ENCODE measurements at places on chromosomes 6 and 20.

DNA sequence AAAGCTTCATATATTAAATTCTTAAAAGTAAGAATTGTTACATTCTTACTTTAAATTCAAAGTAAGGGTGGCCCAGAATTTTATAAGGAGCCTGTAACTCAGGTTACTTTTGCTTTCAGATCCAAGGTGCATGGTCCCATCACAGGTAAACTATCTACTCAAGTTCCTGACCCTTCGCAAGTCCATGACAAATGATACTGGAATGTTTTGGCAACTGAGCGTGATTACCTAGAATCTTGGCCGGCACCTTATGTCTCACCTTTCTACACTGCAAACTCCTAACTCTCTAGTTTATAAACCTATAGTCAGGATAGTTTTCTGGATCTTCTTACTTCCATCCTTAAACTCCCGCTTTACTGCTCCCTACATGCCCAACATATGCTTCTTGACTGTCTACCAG lies 67.9 kb upstream of the HMGN3 start:
- no peak for DNase-seq

DNA sequence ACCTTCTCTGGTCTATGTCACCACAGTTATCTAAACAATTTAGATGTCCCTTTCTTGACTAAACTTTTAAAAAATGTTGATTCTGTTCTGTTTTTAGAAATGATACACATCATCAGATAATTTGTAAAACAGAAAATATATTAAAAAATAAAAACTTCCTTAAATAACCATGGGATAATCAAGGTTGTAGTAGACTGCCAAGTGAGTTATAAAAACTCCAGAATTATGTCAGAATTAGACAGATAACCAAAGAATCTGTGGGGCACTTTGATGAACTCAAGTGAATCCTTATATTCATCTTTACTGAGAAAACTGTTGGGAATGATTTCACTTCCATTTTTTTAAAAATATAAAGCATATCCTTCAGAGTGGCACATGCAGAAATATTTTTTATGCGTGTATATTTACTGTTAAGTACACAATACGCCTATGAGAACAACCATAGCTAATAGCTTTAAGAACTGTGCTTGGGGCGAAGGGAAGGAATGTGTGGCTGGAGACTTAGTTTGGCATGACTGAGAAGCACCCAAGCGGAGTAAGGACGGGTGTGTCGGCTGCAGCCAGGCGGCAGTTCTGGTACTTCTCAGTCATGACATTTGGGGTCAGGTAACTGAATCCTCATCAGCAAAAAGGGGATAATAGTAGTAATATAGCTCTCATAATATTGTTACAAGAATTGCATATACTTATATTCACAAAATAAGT lies 604.7 kb upstream of the CITED2 start:
- no peak for DNase-seq

DNA sequence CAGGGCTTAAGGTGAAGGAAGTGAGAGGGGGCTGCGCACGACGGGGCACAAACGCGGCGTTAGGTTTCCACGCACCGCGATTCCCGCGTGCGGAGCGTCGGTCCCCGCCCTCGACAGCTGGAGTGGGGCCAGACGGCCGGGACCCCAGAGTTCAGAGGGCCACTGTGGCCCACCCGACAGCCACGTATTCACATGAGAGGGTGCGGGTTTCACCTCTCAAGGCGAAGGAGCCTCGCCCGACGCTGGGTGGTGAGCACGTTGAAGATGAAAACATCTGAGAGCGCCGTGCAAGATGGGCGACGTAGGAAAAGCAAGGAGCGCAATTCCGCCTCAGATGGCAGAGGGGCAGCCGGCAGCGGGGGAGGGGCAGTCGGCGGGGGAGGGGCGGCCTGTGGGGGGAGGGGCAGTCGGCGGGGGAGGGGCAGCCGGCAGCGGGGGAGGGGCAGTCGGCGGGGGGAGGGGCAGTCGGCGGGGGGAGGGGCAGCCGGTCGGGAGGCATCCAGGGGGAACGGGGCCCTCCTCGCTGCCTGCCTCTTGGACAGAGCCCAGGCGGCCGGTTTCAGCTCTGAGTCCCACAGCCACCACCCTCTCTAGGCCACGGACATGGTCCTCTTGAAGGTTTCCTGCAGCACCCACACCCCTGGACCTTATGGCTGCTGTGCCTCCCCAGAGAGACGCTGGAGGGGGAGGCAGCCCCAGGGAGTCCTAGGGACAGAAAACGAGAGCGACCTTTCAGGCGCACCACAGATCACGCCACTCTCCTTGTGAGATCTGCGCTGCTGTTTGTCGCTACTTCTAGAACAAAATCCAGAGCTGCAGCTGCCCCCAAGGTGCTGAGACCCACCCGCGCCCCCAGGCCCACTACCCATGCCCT lies 113.7 kb downstream of the DLL1 start:
- no peak for DNase-seq

GRCh38 chr6:85641522-85641896 lies 1.2 kb downstream of the SYNCRIP start:
- no peak for DNase-seq

DNA sequence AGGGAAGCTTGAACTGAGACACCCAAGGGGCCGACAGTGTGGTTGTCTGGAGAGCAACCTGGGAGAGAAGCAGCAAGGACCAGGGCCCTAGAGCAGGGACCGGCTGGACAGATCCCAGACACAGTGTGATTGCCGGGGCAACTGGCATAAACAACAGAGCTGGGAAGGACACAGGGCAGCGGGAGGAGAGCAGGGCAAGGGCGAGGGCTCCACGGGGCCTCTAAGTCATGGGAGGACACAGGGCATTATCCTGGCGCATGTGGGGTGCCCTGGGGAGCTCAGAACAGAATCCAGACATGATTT lies 31.1 kb upstream of the CCR6 start:
- no peak for DNase-seq

- no peak for DNase-seq
These were observed 12.4 kb upstream of the KCNQ2 start for GRCh38 chr20:63484651-63485403.

- no peak for DNase-seq
These were observed 106.7 kb upstream of the IYD start for GRCh38 chr6:150261997-150262697.

GRCh38 chr6:160085713-160086505 lies 35.7 kb upstream of the SLC22A1 start:
- no peak for DNase-seq

GRCh38 chr6:14038467-14039437 lies 78.8 kb upstream of the CD83 start:
- no peak for DNase-seq

- DNase-seq, result no peak
These were observed 26.4 kb upstream of the GCM1 start for GRCh38 chr6:53175027-53175426.

DNA sequence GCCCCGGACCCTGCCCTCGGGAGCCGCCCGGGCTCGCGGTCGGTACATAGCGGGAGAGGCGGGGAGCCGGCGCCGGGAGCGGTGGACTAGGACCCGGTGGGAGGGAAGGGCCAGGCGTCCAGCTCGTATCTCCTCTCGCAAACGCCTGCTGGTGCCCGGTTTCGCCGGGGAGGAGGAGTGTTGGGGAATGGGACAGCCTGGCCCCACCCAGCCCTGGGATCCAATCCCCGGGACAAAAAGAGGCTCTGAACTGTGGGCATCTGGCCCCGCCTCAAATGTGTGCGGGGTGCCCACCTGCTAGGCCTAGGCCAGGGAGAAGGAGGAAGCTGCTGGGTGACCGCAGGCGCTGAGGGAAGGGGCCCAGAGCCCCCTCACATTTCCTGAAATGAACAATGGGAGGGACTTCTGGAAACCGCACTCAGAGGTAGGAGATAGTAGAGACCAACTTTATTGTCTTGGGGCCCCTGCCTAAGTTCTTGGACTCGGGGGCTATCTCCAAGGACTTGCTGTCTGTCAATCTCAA lies at the start of gene KCNK17:
Gene KCNK17, minus strand, starts transcription at position 147 of the 523 bp plus-strand sequence. Its CDS starts 99 bp downstream, at position 48.
- DNase-seq, result no peak

- DNase-seq, result no peak
These were observed 2.1 kb downstream of the PTK6 start for GRCh38 chr20:63534831-63535651.

DNA sequence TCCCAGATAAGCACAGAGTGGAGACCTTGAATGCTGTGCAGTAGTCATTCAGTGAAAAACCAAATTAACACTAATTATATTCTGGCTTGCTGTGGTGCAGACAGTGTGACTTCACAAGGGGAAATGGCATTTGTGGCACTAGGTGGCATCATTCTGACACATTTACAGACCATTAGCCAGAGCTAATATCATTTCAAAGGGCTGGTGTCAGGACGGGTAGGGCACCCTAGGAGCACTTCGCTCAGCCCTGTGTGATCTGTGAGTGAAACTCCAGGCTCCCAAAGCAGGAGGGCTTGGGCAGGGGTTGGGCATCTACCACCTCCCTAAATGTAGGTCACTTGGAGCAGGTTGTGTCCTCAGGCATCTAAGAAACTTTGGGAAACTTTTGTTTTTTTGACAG lies 555.8 kb downstream of the PKHD1 start:
- DNase-seq, result no peak

DNA sequence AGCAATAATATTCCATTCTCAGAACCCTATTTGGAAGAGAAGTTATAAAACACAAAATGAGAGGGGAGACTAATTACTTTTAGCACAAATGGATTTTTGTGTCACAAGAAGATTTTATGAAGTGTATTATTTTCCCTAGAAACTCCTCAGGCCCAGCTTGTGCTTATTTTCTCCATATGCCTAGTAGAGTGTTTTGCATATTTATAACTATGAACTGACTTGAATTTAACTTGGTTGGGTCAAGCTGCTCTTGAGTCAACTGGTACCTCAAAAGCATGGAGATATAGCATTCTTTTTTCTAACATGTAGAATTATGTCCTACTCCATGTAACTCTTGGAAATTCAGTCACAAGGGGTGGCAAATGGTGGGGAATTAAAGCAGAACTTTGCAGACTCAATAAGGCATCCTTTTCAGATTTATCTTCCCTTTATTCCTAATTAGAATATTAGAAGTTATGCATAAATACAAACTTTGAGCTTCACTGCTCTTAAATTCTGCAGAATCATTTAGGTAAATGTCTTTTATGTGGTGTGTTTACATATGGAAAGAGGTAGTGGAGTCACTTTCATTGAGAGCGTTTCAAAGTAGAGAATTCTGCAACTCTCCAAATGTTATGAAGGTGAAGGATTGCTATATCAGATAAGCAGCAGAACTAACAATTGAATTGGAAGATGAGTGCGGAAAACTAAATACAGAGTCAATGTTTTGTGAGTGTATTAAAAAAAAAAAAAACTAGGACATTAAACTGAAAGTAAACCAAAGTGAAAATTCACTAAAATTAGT lies 19.1 kb upstream of the CCN2 start:
- no peak for DNase-seq

DNA sequence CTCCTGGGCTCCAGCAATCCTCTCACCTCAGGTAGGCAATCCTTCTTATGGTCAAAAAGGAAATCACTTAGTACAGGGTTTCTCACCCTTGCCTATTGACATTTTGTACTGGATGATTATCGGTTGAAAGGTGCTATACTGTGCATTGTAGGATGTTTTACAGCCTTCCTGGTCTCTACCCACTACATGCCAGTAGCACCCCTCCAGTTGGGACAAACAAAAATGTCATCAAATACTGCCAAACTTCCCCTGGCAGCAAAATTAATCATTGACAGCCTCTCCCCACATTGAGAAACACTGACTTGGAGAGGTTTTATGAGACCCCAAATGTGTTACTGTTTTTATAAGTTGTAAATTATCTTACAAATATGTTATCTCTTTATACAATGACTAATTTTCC lies 368.1 kb downstream of the PKHD1 start:
- no peak for DNase-seq

DNA sequence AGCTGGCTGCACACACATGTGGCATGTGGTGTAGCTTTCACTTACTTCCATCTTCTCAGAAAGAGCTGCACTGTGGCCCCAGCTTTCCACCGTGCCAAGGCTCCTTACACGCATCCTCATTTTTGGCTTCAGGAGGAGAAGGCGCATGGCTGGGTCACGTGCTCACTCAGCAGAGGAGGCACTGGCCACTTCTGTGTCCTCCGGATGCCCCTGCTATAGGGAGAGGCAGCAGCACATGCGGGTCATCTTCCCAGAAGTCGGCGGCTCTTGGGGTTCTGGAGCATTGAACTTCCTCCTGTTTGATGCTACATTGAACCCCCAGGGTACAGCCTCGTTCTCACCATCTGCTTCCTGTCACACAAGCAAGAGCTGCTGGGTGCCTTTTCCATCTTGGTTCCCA lies 111.3 kb downstream of the FAM120B start:
- no peak for DNase-seq

DNA sequence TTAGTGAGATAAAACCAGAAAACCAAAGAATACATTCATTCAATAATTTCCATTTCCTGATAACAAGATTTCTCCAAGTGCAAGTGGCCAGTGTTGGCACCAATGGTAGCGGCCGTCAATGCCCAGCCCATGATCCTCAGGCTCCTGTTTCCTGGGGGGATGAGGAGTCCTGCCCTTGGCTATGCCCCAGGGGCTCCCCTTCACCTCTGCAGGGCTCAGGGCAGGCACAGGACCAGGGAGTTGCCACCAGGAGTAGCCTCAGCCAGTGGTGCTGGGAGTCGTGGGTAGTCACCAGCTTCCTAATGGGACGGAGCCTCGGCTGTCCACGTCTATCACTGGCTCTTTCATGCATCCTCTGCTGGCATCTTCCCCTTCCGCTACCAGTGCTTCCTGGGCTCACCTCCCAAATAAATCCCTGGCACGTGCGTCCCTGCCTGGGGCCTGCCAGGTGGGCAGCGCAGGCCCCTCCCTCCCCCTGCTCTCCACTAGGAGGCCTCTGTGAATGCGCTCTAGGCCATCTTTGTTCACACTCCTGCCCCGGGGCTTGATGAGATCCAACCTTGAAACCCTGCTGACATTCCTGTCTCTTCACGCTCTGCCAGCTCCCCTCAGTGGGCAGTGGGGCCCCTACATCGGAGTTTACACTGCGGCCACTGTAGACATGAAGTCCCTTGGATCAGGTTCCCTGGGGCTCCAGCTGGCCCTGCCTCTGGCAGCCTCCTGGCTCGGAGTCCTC lies 215.7 kb downstream of the SYNDIG1 start:
- DNase-seq, result no peak

DNA sequence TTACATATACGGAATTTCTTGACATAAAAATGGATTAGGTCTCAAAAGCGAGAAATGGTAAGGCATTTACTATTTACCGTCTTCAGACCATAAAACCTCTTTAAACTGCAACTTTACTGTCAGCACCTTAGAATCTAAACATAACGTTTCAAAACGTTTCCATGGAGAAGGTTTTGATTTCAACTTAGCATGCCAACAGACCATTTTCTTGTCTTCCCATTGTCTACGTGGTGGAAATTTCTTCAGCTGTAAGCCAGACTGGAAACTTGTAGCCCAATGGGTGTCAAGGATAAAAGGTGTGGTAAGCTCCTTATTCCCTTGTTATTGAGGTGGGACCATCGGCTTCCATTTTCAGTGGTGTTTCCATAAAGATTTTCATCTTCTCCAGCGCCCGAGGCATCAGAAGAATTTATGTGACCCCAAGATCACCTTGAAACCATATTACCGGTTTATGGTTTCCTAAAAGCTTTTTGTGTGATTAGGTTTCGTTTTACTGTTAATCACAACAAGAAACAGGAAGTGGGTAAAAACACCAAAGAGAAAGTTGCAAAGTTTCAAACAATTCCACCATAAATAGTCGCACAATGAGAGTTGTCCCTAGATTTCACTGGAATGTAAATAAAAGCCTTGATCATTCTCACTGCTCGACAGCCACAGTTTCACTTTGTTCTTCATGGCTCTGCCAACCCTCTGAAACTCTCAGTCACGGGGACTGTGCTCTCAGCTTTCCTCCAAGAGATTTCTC lies 63.0 kb upstream of the CD2AP start:
- DNase-seq, result no peak
